Breast epithelium (tissue), 4 donors: ENCODE measurements at places on chromosomes 6 and 20. TPM values are rescaled to one million over a fixed set of nuclear protein-coding genes. Genes with fewer than 3 reads are reported as not detected.
A peak's percentile ranks its signal among the peaks of the same experiment; 100 is the strongest.

DNA sequence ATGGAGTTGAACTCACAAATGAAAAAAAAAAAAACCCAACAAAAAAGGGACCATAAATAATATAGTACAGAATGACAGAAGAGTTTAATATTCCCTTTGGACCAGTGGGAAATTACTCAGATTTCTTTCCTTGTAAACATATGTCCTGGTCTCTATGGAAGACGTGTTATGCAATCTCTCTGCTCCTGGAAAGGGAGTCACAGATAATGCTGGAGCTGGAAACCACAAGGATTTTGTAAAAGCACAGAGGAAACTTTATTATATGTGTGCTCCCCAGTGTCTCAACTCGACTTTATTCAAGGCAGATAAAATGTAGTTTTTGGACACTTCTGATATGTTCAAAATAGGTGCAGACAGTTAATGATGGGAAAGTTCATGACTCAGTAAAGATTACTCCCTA lies 88.1 kb upstream of the ZFP64 start:
- no peak overlapping the region for H3K27ac ChIP-seq
- H3K36me3 ChIP-seq = no peaks in the 10 kb centered on the region
- no peaks in the 10 kb centered on the region for H3K27me3 ChIP-seq
- no peak for DNase-seq

GRCh38 chr20:1087311-1087905 lies 31.0 kb upstream of the PSMF1 start:
- no peak overlapping the region for H3K27ac ChIP-seq
- no peak for DNase-seq
- no peak overlapping the region for H3K4me3 ChIP-seq
- no peaks in the 10 kb centered on the region for H3K4me1 ChIP-seq
- no peaks in the 10 kb centered on the region for H3K27me3 ChIP-seq
- no peaks in the 10 kb centered on the region for H3K36me3 ChIP-seq

DNA sequence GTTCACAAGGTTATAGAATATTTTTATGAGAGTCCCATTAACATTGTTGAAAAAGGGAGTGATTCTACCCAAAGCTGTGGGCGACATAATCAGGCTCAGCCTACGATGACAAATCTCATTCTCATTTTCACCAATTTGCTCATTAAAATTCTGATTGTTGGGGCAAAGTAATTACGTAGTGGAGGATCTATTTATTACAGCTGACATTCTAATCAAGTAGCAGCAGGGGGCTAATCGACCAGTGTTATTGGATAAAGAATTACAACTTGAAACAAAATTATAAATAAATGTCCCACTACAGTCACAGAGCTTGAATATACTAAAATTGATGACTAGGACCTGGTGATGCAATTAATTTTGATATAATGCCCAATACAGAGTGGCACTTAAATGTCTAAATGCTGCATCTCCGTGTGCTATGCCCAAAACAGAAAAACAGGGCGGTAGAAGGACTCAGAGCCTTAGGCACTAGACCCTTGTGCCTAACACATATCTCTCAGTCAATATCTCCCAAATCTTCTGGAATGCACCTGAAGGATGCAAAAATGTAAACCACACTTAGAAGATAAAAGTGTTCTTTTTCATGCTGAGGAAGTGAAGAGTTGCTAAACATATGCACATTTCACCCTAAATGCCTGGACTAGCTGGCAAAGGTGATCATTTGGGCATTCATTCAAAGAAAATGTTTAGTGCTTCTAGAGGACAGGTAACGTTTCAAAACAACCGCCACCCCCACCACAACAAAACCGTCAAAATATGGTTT lies 88.3 kb downstream of the CD24 start:
- DNase-seq = no peak
- H3K4me3 ChIP-seq = no peak overlapping the region
- H3K4me1 ChIP-seq = no peaks in the 10 kb centered on the region
- H3K27me3 ChIP-seq = no peaks in the 10 kb centered on the region
- no peaks in the 10 kb centered on the region for H3K36me3 ChIP-seq
- peak overlapping the region; percentile 34 for H3K27ac ChIP-seq

DNA sequence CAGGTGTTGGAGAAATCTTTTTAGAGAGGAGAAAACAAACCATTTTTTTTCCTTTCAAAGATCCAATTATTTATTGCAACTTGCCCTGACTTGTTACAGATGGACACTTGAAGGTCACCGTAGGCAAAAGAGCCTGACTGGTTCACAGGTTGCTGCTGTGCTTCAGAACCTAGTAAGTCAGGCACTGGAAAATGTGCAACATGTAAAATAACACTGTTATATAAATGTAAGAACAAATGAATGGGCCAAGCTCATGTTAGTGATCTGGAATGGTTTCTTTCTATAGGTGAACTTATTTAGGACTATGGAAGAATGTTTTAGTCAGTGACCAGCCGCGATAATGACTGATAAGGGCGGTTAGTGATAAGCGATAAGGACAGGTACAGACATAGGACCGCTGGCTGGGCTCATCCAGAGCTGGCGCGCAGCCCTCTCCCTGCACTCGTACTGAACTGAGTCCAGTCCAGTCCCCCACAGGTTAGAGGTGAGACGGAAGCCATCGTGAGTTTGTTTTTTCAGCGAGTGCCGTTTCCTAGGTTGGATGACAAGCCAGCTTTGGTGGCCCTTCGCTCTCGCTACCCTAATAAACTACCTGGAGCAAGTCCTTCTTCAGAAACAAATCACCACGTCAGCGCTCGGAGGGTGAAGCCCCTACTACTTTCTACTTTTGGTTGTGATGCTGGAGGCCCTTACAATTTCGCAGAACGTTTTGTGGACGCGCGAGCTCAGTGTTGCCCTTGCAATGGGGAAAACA lies 94.4 kb upstream of the PRDM1 start:
- H3K4me3 ChIP-seq = peak overlapping the region; percentile 52
- no peaks in the 10 kb centered on the region for H3K36me3 ChIP-seq
- H3K4me1 ChIP-seq = no peaks in the 10 kb centered on the region
- DNase-seq = no peak

FAM209A gene
- not detected for total RNA-seq

DUSP22 gene
- 55.6 TPM for total RNA-seq

SLC22A23 gene
- 22.9 TPM for total RNA-seq

PAX1 gene
- not detected for total RNA-seq

- H3K36me3 ChIP-seq = no peaks in the 10 kb centered on the region
- no peak overlapping the region for H3K27ac ChIP-seq
- DNase-seq = no peak
- no peaks in the 10 kb centered on the region for H3K27me3 ChIP-seq
- peaks cover 11% of the 10 kb centered on the region for H3K4me1 ChIP-seq
Measured at GRCh38 chr6:95574811-95575210, 2.5 kb upstream of the MANEA start.

GABRR1 gene
- not detected for total RNA-seq

GRCh38 chr20:3459881-3460307 lies 10.9 kb upstream of the ATRN start:
- H3K27me3 ChIP-seq = no peaks in the 10 kb centered on the region
- no peaks in the 10 kb centered on the region for H3K4me1 ChIP-seq
- DNase-seq = no peak
- no peaks in the 10 kb centered on the region for H3K36me3 ChIP-seq
- H3K27ac ChIP-seq = no peak overlapping the region
- no peak overlapping the region for H3K4me3 ChIP-seq

BMP6 gene
- total RNA-seq = 3.5 TPM

- no peaks in the 10 kb centered on the region for H3K4me1 ChIP-seq
- H3K27ac ChIP-seq = no peak overlapping the region
- no peaks in the 10 kb centered on the region for H3K36me3 ChIP-seq
- DNase-seq = no peak
Measured at GRCh38 chr6:91276315-91276714, 689.4 kb upstream of the MAP3K7 start.

OPRL1 gene
- 1.6 TPM for total RNA-seq

ASIP gene
- 0.96 TPM for total RNA-seq

DNA sequence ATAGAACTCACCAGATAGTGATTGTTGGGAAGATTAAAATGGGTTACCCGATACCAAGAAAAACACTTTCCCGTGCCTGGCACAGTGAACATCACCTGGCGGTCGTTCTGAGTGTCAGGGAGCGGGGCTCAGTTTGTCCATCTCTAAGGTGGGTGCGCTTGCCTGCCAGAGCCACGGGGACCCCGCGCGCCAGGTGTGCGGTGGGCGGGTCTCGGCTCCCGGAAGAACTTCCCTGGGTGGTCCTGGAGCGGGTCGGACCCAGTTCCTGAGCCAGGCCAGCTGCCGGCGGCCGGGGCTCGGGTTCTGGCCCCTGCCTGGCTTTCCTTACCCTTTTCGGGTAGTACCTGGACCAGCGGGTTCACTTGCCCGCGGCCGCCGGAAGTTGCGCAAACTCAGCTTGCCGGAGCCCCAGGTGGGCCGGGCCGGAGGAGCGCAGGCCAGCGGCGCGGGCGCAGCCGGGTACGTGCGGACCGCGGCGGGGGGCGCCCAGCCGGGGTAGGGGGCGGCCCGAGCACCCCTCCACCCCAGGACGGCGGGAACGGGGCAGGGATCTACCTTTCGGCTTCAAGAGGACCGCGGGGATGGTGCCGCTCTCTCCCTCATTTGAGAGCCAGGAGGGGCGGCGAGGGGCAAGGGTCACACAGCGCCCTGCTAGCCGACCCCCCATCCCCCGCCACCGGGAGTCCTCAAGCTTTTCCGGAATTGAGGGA lies 7.5 kb downstream of the FAM110A start:
- peak; percentile 61 for DNase-seq
- peaks cover 4% of the 10 kb centered on the region for H3K4me1 ChIP-seq
- H3K27me3 ChIP-seq = no peaks in the 10 kb centered on the region
- H3K36me3 ChIP-seq = no peaks in the 10 kb centered on the region
- H3K27ac ChIP-seq = peak overlapping the region; percentile 93

FBXO5 gene
- total RNA-seq = 7.0 TPM

DNA sequence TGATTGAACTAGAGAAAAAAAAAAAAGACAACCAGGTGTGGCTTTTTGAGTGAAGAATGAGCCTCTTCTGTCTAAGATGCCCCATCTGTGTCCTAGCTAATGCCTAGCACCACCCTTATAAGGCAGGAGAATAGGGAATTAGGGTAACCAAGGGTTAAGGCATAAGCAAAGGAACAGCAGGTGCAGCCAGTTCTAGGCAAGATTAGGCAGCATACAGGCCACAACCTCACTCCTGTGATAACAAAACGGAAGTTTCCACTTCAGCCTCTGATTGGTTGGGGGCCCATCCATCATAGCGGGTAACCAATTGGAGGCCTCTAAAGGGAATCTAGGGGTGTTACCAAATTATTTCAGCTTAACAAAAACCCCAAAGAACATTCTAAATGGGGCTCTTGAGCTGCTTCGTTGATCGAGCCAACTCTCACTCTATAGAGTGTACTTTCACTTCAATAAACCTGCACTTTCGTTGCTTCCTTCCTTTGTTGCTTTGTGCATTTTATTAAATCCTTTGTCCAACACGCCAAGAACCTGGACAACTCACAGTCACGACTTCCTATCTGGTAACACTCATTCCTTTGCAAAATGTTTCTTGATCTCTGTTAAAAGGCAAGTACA lies 61.9 kb upstream of the TAGAP start:
- peak overlapping the region; percentile 36 for H3K27ac ChIP-seq
- no peaks in the 10 kb centered on the region for H3K36me3 ChIP-seq
- H3K27me3 ChIP-seq = no peaks in the 10 kb centered on the region
- H3K4me3 ChIP-seq = no peak overlapping the region
- no peak for DNase-seq

GRCh38 chr20:37764333-37764935 lies 70.6 kb downstream of the CTNNBL1 start:
- H3K4me3 ChIP-seq = no peak overlapping the region
- H3K4me1 ChIP-seq = no peaks in the 10 kb centered on the region
- H3K27me3 ChIP-seq = no peaks in the 10 kb centered on the region
- H3K27ac ChIP-seq = no peak overlapping the region
- no peak for DNase-seq
- H3K36me3 ChIP-seq = no peaks in the 10 kb centered on the region

HLA-F gene
- total RNA-seq = 58.6 TPM
